ENCODE measurements at places on chromosomes 11 and 22.

DNA sequence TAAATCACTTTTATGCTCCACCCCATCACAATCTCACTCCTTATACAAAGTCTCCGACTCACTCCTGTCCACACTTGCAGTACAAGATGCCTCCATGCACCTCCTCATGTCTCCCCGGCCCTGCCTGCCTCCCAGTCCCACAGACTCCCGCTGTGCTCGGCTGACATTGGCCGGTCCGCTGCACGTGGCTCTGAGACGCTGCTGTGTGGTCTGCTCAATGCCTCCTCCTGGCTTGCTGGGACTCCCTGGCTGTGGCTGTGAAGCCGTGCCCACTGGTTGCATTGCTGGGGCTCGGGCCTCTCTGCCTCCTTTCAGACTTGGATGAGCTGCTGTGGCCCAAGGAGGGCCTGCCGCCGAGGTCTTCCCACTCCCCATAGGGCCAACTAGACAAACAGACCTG lies 224.0 kb upstream of the B3GAT1 start:
- DNase-seq = no peak

- DNase-seq = no peak
Observed at GRCh38 chr11:69585385-69585784, 55.6 kb upstream of the CCND1 start.

DNA sequence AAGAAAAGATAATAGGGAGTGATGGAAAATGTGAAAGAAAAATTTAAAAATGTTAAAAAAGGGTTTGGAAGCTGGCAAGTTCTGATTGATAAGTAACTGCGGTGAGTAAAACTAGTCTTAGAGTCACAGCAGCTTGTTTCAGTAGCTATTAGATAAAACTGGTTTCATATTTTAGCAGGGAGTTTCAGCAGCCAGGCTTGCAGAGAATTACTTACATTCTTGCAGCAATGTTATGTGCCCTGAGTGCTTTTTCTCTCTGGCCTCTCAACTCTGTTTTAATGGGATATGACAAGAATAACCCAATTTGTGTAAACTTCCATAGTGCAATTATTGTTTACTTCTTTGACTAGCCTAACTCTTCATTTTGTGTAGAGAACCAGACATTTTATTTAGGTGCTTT lies 33.6 kb downstream of the PPME1 start:
- no peak for DNase-seq

DNA sequence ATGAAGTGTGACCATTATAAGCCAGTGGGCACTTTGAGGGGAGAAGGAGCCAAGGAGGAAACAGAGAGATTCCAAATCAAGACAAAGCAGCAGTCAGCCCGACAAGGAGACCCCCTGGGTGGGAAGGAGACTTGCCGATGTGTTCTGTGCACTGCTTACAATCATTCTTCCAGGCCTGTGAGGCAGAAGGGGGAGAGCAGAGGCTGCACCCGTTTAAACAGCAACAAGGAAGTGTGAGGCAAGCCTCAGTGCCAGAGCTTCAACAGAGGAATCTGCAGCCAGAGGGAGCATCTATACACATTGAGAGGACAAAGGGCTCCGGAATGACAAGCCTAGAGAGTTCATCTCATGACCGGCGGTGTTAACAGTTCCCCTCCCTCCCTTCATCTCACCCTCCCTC lies 121.1 kb downstream of the NXPE2 start:
- no peak for DNase-seq

DNA sequence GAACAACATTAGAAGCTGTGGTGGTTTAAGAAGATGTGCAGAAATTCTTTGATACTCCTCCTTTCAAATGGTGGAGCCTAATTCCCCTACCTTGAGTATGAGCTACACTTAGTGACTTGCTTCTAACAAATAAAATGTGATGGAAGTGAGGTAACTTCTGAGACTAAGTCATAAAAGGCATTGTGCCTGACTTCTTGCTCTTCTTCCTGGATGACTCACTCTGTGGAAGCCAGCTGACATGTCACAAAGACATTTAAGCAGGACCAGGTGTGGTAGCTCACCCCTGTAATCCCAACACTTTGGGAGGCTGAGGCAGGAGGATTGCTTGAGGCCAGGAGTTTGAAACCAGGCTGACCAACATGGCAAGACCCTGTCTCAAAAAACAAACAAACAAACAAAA lies 3.9 kb upstream of the PLA2G3 start:
- DNase-seq = no peak

DNA sequence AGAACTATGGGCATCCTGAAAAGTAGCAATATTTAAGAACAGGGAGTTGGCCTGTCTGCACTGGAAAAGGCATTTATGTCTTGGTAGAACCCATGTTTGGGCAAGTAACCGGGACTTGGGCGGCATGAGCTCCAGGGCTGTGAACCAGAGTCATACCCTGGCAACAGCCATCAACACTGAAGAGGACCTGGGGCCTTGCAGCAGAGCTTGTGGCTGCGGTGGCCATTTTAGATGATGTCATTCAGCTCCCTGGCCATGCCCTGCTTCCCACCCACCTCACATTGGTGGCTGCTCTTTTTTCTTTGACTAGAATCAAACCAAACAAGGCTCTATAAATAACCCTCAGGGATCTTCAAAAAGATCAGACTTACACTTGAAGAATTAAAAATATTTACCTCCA lies 26.6 kb downstream of the EHF start:
- DNase-seq = no peak

DNA sequence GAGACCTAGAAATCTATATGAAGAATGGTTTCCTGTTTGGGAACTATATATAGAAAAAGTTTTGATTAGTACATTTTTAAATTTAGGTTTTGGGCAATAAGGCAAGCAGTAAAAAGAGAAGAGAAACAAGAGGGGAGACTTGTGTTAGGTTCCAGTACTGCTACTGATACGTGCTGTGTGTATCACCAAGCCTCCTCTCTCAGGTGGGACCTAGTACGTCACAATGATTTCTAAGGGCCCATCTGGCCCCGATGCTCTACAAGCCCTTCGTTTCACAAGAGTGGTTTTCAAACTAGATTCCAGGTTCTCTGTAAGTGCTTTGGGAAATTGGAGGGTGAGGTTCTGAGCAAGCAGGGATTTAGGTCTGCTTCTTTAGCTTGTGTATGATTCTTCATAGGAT lies 39.2 kb downstream of the USP35 start:
- no peak for DNase-seq

DNA sequence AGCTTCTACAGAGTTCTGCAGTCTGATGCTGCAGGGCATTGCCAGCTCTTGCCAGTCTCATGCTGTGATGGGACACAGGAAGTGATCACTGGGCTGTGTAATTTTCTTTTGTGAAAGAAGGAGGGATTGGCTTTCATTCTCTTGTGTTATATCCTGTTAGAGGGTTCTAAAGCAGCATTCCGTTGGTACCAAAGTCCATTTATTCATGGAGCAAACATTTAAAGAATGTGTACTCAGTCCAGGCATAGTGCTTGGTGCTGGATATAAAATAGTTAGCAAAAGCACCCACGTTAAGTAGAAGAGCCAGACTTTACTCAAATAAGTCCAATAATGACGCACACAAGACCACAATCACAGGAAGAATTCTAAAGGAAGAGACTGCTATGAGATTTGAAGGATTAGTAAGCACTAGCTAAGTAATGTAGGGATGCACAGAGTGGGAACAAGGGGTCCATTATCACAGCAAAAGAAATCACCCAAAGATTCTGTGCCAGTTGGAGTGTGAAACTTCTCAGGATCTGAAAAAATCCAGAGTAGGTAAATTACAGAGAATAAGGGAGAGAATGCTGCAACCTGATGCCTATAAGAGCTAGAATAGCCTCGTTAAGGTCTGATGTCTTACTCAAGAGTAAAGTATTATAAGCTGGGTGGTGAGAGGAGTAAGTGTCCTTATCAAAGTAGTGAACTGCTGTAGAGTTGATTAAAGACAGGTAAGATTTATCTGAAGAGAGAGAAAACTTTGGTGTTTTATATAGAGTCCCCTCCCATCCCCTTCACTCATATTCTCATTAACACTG lies 728.3 kb downstream of the METTL15 start:
- no peak for DNase-seq

DNA sequence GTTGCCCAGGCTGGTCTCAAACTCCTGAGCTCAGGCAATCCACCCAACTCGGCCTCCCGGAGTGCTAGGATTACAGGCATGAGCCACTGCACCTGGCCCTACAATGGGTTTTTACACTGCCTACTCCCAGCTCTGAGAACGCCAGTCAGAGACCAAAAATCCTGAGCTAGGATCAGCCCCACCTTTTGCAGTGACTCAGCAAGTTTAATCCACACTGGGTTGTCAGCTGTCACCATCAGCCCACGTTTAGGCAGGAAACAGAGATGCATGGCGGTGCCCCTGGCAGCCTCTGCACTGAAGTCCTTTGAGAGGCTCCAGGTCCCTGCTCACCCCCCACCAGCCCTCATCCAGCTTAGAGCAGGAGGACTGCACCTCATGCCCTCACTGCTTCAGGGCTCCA lies 117.6 kb downstream of the ARHGAP8 start:
- DNase-seq = no peak

- DNase-seq = no peak
Observed at GRCh38 chr11:74730571-74731260, 510 bp downstream of the CHRDL2 start.

GRCh38 chr11:69003866-69004367 lies 9.1 kb downstream of the MRGPRF start:
- DNase-seq = no peak

DNA sequence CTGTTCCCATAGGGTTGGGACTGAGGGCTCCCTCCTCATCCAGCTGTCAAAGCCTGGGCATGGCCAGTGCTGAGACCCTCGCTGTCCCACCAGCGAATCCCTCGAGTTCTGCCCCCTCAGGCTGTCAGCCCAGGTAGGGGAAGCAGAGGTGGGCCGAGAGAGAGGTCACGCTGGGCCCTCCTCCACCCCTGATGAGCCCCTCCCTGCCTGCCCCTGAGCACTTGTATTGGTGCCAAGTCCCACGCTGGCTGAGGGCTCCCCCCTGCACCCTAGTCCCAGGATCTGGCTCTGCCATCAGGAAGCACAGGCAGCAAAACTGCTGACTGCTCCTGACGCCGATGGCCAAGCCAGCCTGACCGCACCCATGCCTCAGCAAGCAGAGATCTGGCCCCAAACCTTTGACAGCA lies 3.3 kb downstream of the PRR33 start:
- DNase-seq = no peak

- no peak for DNase-seq
Observed at GRCh38 chr22:48456449-48456848, 1371.2 kb downstream of the BRD1 start.

Measured in CD4-positive, alpha-beta T cell treated with Interferon alpha-2 for 1 hour (primary cell).